Naive thymus-derived CD4-positive, alpha-beta T cell (primary cell): ENCODE measurements at places on chromosomes 3 and 15. TPM values are rescaled to one million over a fixed set of nuclear protein-coding genes. Genes with fewer than 3 reads are reported as not detected.

DNA sequence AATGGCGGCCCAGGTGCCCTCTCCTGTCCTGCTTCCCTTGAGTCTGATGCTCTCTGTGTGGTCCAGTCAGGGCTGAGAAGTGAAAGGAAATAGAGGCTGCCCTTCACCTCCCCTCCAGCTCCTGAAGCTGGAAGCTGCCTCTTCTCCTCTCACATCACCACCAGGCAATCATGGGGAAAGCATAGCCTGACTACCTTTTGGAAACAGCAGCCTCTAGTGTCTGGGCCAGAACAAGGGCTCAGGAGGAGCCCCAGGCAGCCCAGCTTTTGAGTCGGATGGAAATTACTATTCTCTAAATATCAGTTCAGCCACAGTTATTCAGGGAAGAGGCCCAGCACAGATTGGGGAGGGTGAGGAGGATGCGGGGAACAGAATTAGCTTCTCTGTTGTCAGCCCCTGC is 43.3 kb upstream of the CCDC174 start:
- no peaks in the 10 kb centered on the region for H3K36me3 ChIP-seq
- no peaks in the 10 kb centered on the region for H3K27me3 ChIP-seq
- H3K27ac ChIP-seq: no peak overlapping the region
- no peak overlapping the region for H3K4me3 ChIP-seq

DNA sequence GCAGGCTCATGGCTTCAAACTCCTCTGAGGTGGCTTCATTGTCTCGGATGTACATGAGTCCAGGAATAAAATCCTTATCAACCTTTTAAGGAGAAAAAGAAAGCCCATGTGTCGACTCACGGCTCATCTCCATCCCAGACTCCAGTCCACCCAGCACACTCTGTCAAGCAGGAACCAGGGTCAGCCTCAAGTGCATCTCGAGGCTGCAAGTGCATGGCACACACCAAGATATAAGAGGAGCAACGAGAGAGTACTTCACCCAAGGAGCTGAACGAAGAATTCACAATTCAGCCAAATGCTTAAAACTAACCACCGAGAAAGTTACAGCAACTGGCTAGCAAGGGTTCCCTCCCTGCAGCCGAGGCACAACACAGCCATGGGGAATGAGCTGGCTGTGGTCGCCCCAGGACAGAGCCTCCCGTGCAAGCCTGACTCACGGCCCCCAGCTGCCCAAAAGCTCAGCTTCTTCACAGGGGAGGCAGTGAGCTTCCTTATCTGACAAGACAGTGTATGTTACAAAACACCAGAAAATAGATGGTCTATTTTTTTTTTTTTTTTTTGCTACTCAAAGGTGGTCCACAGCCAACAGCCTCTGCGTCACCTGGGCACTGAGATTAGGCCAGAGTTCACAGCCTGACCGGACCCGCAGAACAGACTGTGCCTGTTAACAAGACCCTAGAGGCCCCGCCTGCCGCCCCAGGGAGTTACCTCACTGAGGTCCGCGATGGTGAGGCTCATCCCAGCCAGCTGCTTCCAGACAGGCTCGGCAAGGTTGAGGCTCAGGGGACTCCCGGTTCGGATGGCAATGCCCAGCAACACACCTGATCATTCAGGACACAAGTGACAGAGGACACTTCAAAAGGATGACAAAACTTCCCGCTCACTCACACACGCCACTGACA is 15.9 kb upstream of the OCA2 start:
- no peaks in the 10 kb centered on the region for H3K27me3 ChIP-seq
- H3K27ac ChIP-seq: no peak overlapping the region
- DNase-seq: no peak
- no peaks in the 10 kb centered on the region for H3K36me3 ChIP-seq

DNA sequence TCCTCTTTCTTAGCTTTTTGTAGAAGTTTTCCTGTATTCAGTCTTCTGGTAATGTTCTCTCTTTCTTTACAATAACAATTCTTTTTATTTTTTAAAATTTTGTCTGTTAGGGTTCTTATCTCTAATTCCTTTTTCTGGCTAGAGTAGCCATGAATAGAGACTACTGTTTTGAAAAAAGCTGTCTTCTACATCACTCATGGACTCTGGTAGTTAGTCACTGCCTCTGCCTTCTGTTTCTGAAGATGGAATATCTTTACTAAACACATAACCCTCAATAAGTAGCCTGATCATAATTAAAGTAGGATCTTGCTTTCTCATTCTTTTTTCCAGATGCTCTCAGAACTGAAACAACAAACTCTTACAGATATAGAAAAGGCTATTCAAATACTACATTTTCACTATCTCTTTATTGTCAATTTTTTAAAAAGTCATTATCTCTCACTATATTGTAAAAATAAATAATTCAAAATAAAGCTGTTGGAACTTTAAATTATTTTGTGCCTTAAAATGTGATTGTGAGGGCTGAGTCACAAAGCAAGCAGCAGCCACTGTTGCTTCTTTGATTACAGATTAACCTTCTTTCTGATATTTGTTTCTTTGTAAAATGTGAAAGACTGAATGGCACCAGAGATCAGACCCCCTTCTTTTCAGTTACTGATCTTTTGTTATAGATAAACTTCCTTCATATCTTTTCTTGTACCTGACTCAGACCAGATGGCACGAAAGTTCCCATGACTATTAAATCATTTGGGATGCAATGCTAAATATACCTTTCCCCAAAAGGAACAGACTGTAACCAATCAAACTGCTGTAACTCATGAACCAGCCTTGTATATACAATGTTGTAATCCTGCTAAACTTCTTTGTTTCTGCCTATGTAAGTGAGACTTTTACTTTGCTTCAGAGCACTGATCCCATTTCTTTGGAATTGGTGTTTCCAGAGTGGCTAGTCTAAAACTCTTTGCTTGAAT is 1159.5 kb downstream of the IGSF11 start:
- H3K27me3 ChIP-seq: no peaks in the 10 kb centered on the region
- H3K4me3 ChIP-seq: no peak overlapping the region
- no peak for DNase-seq
- H3K4me1 ChIP-seq: no peaks in the 10 kb centered on the region

DNA sequence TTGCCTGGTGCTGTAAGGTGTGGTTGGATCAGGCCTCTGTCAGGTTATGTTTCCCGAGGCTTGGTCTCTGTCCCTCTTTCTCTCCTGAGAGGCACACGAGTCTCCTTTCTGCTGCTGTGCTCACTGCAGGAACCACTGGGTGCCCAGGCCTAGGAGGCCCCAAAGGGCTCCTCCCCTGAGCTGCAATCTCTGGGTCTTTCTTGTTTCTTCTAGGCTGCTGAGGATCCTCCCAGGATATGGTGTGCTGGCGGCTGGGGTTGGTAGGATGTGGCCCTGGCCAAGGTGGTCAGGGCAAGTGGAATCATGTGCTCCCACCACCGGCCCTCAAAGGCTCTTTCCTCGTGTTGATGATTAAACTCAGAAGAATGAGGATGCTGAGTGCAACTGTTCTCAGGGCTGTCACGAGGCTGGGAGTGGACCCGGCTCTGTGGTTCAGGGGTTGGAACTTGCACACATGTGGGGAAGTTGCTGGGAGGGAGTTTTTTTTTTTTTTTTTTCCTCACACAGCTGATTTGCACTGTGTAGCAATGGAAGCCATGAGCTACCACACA is 43.6 kb upstream of the CTSH start:
- H3K36me3 ChIP-seq: no peaks in the 10 kb centered on the region
- H3K27ac ChIP-seq: no peak overlapping the region
- no peaks in the 10 kb centered on the region for H3K27me3 ChIP-seq
- no peaks in the 10 kb centered on the region for H3K4me1 ChIP-seq
- DNase-seq: no peak

DNA sequence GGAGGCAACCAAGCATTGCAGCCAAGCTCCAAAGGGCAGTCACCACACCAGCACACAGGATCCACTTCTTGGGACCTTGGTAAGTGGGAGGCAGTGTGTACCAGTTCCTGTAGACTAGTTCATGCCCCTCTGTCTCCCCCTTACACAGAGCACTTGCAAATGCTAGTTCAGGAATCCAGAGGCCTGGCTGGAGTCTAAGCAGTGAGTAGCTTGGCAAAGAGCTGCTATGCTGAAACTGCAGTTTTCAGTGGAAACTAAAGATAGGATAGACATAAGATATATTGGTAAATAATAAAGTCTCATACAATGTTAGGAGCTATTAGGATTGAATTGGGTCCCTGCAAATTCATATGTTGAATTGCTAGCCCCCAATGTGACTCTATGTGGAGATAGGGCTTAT is 13.9 kb upstream of the SLC41A3 start:
- no peak overlapping the region for H3K4me3 ChIP-seq
- no peaks in the 10 kb centered on the region for H3K36me3 ChIP-seq
- DNase-seq: no peak
- no peak overlapping the region for H3K27ac ChIP-seq

GRCh38 chr3:193051314-193051713 is 133.7 kb upstream of the MB21D2 start:
- no peak for DNase-seq
- H3K36me3 ChIP-seq: no peaks in the 10 kb centered on the region
- no peaks in the 10 kb centered on the region for H3K27me3 ChIP-seq
- H3K27ac ChIP-seq: no peak overlapping the region

GRCh38 chr3:14997941-14998340 is 50.6 kb downstream of the NR2C2 start:
- H3K4me3 ChIP-seq: no peak overlapping the region
- H3K27ac ChIP-seq: no peak overlapping the region
- DNase-seq: no peak
- H3K27me3 ChIP-seq: no peaks in the 10 kb centered on the region

DNA sequence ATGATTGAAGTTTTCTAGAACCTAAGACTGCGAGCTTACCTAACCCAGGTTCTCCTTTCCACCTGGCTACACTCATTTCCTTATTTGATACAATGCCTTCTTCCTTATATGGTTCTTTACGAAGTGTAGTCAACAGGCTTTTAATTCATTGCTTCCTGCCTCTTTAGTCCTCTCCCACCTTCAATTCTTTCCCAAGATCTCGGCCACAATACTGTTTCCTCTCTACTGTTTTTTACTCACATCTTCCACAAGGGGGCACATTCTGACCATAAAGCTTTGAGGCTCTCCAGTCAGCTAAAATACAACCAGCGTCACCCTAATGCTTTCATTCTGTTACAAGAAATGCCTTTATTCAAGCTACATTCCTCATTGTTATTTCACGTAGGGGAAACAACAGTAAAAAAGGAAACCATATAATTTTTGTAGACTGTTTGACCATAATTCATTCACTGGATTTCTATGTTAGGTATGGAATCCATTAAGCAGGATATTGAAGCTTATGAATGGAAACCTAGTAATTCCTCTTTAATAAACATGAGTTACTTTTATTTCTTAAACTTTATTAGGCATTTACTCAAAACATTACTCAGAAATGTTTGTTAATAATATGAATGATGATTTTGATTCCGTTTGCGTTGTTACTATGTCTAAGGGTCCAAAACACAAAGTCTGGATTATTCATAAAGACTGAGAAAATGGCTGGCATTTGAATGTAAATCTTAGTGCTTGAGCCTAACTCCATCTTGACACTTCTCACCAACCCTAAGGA is 29.5 kb upstream of the VEPH1 start:
- H3K36me3 ChIP-seq: no peaks in the 10 kb centered on the region
- no peak for DNase-seq
- H3K27me3 ChIP-seq: no peaks in the 10 kb centered on the region
- no peak overlapping the region for H3K27ac ChIP-seq
- no peak overlapping the region for H3K4me3 ChIP-seq

DNA sequence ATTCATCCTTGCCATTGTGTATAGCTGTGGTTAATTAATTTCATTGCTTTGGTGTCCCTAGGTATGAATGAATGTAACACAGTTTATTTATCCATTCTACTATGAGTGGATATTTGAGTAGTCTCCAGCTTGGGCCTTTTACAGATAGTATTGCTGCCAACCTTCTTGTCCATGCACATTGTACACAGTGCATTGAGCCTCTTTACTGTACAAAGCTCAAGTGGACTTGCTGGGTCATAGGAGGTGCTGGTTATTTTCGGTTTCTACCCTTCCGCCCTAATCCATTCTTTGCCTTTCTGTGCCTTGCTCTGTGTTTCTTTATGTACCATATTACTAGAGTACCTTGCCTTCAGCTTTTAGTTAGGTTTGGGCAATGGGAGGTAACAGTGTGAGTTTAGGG is 60.7 kb downstream of the DUT start:
- no peak overlapping the region for H3K27ac ChIP-seq
- no peaks in the 10 kb centered on the region for H3K36me3 ChIP-seq
- H3K27me3 ChIP-seq: no peaks in the 10 kb centered on the region
- H3K4me3 ChIP-seq: no peak overlapping the region

GRCh38 chr15:26702381-26702780 is 70.5 kb downstream of the GABRB3 start:
- H3K27ac ChIP-seq: no peak overlapping the region
- no peaks in the 10 kb centered on the region for H3K4me1 ChIP-seq
- no peak overlapping the region for H3K4me3 ChIP-seq
- no peaks in the 10 kb centered on the region for H3K36me3 ChIP-seq
- no peak for DNase-seq

DNA sequence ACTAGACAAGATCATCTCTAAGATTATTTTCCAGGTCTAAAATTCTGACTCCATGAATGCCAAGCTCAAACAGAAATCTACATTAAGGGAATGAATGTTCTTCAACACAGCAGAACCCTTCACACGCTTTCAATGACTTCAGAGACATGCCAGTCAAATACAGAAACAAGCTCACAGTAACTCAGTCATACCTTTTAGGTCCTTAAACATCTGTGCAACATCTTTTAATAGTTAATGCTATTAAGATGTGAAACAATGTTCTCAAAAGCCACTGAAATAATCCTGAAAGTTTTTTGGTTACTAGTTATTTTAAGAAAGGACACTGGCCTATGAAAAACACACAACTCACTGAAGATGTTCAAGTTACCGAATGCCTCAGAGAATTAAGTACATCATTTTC is 2.5 kb downstream of the DLG1 start:
- no peak overlapping the region for H3K27ac ChIP-seq
- no peak overlapping the region for H3K4me3 ChIP-seq
- H3K4me1 ChIP-seq: peaks cover 12% of the 10 kb centered on the region
- no peaks in the 10 kb centered on the region for H3K27me3 ChIP-seq
- DNase-seq: no peak

DNA sequence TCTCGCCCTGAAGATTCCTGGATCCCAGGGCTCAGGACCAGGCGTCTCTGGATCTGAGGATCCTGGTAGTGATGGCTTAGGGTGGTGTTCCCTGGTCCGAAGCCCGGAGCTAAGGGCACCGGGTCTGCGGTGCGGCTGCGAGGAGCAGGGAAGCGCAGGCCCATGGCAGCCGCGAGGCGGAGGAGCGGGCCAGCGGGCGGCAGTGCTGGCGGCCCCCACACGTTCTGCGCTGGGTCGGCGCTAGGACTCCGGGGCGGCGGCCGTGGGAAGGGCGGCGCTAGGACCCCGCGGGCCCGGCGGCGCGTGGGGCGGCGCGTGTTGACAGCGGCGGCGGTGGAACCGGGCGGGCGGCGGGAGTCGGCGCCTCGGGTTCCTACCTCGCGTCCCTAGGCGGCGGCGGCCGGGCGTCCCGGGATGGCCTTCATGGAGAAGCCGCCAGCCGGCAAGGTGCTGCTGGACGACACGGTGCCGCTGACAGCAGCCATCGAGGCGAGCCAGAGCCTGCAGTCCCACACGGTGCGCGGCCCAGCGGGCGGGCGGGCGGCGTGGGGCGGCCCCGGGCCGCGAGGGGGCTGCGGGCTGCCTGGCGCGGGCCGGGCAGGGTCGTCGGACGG is at the start of gene PXK:
Gene PXK (plus strand): TSS at position 318 of the 614 bp plus-strand sequence. CDS start 97 bp downstream, at position 415.
- H3K4me1 ChIP-seq: peaks cover 22% of the 10 kb centered on the region
- DNase-seq: peak; percentile 70
- peak within 1 kb of the TSS; percentile 70 for H3K27ac ChIP-seq

The SPATA12 gene
- total RNA-seq: not detected

The GOLGA8S gene
- 0.61 TPM for total RNA-seq

The SPINK8 gene
- not detected for total RNA-seq

The SOX2 gene
- total RNA-seq: not detected

The GOLGA6L7 gene
- not detected for total RNA-seq

The PAK6 gene
- not detected in 2 replicates for total RNA-seq

The HYPK gene
- total RNA-seq: 24.8 TPM
